ENCODE measurements at places on chromosomes 7 and 10.

GRCh38 chr7:123534383-123535260, at the start of gene IQUB:
Gene IQUB, minus strand, starts transcription at chr7:123534595. Its CDS starts 22,255 bp downstream, at chr7:123512340.
- peak; percentile 91 for DNase-seq

DNA sequence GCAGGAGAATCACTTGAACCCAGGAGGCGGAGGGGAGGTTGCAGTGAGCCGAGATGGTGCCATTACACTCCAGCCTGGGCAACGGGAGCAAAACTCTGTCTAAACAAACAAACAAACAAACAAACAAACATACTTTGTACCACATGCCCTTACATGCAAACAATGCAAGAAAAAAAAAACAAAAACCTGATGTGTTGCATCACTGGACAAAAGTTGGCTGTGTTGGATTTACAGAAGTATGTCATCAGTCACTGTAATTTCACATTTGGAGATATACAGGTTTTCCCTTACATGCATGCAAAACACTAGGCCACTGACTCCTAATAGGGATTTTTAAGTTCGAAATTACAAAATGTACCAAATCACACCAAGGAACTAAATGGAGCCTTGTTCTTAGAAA, 138.5 kb downstream of the SRPK2 start:
- DNase-seq = no peak

DNA sequence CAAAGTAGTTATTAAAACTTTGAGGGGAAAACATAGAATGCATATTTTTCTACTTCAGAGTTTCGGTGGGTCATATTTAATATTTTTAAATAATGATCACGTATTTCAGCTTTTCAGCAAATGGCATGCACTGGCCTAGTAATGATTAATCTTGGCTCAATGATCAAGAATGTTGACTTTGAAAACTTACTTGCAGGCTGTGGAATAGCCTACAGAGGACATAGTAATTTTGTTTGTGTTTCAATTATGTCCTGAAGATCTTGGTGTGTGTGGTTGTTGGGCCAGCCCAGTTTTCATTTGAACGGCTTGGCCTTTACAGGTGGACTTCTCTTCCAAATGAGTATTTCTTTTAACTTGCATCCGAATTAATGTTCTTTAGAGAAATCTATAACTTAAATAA, 35.1 kb downstream of the ADD3 start:
- DNase-seq = no peak

- DNase-seq = no peak
Observed at GRCh38 chr10:59216178-59216869, 39.9 kb downstream of the PHYHIPL start.

DNA sequence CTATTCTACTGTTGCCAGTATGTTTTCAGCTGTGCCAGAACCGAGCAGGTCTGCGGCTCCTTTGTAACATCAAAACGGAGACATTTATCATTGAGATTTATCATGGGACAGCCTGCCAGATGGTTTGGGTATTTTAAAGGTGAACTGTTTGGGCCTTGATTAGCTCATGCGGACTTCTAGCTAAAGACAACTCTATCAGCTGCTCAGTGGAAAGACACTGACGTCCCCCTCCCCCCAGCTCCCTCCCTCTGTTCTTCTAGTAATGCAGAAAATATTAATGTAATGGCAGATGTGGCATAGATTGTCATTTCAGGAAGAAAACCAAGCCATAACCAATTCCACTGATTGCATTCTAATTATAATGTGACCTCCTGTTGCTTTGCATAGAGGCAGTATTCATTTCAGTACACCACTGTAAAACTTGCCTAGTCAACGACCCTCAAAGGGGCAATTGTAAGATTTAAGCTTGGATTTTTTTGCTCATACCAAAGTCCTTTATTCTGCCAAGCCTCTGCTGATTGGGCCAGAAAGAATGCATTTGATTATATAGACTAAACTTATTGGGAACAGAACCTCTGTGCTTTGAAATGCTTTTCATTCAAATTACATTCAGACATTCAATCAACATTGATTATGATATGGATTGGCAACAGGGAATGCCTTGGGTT, 966.8 kb downstream of the LRMDA start:
- DNase-seq = peak; percentile 93

DNA sequence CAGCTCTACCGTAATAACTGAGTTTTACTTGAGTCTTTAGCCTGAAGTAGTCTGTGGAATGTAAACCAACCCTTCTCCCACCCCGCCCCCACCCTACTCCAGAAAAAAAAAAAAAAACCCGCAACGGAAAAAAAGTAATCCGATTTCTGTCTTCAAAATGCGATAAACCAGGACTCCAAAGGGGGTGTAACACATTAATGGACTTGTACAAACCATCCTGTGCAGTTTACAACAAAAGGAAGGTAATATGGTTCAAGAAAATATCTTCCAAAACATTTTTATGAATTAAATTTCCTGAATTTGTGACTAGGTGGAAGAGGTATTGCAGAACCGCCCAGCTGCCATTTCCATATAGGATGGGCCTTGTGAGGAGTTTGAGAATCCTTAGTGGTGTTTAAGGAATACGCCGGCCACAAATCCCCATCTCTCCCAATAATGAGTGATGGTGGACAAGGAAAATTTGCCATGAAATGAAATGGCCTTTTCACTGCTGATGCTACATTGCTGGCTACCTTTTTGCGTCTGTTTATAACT, 10.6 kb downstream of the SKIDA1 start:
- DNase-seq = peak; percentile 67

GRCh38 chr7:42222891-42223290, 14.1 kb downstream of the GLI3 start:
- DNase-seq = no peak

GRCh38 chr7:44072364-44073231, 7.2 kb upstream of the PGAM2 start:
- peak; percentile 78 for DNase-seq

DNA sequence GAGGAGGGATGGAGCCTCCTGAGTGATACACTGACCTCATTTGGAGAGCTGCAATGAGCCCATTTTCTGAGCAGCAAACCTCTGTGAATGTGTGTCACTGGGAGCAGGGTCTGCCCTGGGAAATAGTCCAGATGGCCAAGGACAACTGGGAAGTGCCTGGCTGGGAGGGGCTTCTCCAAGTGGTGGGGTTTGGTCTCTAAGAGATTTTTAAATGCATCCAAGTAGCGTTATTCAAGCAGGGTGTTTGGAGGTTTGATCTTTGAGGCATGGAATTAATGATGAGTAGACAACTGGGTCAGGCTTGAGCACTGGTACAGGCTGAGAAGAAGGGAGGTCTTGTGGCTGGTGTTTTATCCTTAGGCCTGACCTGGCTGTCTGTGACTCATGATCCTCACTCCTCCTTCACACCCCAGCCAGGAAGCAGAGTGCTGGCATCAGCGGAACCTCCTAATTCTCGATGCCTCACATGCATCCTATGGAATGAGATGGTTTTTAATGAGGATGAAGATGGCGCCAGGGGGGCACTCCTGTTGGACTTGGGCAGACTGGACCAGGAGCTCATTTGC, 3.3 kb downstream of the GOLGA7B start:
- no peak for DNase-seq

DNA sequence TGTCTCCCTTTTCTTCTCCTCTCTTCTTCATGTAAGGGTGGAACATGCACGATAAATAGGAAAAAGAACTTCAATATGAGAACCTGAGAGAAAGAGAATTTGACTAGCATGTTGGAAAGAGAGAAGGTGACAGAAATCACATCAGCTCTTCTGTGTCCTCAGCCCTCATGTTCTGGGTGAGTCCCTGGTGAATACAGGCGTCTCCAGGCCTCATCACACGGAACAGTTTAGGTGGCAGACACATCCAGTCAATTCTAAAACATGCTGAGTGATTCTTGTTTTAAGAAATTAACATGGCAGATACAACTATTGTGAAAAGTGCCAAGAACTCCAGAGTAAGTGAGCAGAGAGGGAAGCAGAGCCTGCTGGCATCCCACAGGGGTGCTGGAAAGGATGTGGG, 96.1 kb downstream of the FAM107B start:
- DNase-seq = no peak

DNA sequence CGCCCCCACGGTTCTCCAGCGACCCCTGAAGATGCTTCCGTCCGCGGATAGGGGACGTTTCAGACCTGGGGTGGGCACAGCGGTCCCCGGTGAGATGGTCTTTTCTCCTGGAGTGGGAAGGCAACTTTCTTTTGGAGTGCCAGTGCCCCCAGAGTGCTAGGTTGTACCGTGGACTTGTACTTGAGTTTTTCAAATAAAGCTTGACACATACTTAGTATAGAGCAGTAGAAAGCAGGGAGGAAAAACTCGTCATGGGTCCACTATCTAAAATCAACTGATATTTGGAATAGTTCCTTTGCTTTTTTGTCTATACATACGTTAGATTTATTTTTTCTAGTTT, 28.4 kb downstream of the RBM20 start:
- DNase-seq = no peak

DNA sequence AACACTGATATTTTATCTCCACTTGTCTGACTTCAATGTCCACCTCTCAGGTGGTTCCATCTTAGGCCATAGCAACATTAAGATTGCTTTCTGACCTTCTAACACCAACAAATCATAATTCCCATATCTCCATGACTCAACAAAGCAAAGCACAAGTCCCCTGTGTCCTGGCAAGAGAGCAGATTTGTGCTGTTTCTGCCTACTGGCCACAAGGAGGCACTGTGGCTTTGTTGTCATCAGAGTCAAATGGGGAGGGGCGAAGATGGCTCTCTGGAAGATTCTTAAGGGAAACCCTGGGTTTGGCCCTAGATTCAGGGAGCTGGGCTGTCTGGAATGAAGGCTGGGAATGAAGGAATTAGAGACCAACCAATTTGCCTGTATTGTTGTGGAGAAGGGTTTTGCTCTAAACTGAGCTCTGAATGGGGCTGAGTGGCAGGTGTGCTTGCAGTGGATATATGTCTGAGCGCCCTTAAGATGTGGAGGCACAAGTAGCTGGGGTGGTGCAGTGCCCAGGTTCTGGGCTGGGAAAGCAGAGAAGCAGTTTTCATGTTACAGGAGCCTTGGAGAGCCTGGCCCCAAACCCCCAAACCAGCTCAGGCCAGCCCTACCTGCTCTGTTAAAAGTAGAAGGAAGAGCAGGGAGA, 154.8 kb upstream of the PRSS58 start:
- DNase-seq = peak; percentile 56

DNA sequence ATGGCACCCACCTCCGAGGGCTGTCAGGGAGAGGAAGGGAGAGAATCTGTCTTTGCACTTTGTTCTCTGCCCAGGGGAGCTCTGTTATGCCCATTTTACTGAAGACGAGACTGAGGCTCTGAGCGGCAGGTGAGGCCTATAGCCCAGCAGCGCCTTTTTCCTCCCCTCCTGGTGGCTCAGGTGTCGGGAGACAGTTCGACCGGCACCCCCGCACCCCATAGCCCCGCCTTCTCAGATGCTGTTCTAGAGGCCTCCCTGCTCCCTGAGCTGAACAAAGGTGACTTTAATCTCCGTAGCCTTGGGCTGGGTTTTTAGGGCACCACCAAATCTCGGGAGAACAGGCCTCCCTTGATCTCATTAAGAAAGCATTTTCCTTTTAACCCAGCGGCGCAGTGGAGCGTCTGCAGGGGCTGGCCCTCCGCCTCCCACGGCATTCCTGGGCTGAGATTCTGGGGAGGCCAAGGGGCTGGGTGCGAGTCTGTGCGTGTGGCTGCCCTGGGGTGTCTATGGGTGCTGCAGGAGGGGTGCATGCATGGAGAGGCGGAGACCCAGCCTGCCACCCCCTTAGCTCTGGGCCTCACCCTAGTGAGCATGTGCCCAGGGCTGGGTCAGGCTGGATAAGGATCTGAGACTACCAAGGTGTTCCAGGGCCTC, 3.3 kb downstream of the LFNG start:
- DNase-seq = peak; percentile 89

DNA sequence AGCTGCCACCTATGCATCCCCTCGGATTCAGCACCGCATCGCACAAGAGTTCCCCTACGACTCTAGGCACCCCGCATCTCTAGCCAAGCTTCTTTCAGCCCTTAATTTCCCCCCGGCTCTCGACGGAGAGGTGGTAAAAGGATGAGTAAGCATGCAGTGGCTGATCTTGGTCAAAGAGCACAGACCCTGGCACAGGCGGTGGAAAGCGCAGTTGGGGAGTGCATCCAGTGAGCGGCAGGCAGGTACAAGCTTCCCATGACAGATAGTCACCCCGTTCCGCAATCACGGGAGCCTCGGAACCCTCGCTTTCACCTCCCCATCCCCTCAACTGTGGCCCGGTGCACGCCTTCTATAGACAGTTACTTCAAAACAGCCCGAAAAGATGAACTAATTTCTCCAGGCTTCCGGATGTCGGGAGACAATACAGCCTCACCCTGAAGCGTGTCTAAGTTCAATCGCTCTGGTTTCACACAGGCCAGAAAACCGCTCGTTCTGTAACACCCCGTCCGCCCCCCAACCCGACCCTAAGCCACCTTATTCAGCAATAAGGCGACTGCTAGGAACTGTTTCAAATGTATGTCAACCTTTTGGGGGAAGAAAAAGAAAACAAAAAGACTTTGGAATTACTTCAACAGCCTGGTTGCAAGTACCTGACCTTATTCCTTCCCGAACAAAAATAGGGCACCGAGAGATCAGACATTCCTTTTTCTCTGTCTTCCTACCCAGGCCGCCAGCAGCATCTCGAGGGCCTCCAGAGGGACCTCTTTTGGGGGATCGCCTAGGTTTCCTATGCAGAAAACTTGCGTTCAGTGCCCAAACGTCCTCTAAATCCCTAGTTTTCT, 1.4 kb downstream of the RHEB start:
- DNase-seq = peak; percentile 45

GRCh38 chr7:107591421-107591820, 11.4 kb downstream of the BCAP29 start:
- no peak for DNase-seq

DNA sequence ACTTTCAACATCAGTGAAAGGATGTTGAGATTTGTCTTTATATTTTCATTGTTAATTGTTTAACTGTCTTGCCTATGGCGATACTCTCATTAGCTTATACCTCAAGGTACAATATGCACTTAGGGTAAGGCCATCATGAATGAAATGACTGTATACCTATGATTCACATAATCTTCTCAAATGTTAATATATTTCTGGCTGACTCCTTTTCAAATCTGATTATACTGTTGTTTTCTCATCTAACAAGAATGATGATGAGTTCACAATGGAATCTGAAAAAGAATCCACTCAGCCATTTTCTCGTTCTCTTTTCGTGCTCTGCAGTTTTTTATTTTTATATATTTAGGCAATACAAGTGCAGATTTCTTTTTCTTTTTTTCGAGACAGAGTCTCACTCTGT, 159.1 kb downstream of the ARHGAP12 start:
- DNase-seq = peak; percentile 87

GRCh38 chr10:121942749-121943416, 15.1 kb upstream of the ATE1 start:
- DNase-seq = peak; percentile 91

GRCh38 chr7:22662036-22662435, 65.0 kb upstream of the IL6 start:
- no peak for DNase-seq
